Thymus (tissue), 14 donors: ENCODE measurements at places on chromosomes 5 and 9. TPM values are rescaled to one million over a fixed set of nuclear protein-coding genes. Genes with fewer than 3 reads are reported as not detected.

TCF7 gene
- 265 TPM for total RNA-seq

TRIM14 gene
- total RNA-seq: 12.7 TPM

WDR31 gene
- total RNA-seq: 0.76 TPM

KLHL3 gene
- 5.8 TPM for total RNA-seq

ACO1 gene
- total RNA-seq: 18.7 TPM

BNC2 gene
- total RNA-seq: 3.9 TPM

EGFLAM gene
- 24.0 TPM for total RNA-seq

PDE4D gene
- total RNA-seq: 30.3 TPM

B4GALT1 gene
- total RNA-seq: 6.9 TPM

NR4A3 gene
- total RNA-seq: 2.4 TPM

IL7R gene
- total RNA-seq: 167 TPM

DNA sequence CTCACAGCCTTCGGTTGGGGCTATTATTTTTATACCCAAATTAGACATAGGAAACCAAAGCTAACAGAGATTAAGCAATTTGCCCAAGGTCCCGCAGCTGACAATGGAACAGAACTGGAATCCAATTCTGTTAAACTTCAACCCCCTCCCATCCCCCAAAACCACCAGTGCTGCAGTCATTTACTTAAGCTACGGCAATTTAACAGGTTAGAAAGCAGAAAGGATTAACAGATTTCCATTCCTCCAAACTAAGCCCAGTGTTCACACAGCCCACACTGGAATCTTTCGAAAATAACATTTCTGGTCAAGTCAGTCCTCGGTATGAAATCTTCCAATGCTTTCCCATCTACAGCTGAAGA, 1023.1 kb upstream of the DMAC1 start:
- no peak for DNase-seq

DNA sequence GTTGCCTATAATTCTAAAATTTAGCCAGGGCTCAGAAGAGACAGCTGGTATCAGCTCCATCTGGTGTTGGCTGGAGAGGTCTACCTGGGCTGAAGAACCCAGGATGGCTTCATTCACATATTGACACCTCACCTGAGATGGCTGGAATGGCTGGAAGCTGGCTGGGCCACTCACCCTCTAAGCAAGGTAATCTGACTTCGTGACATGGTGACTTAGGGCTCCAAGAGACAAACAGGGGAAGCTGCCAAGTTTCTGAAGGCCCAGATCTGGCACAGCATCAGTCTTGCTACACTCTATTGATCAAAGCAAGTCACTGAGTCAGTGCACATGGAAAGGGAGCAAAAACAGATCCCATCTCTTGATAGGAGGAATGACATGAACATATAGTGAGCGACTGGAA, 102.3 kb downstream of the EPB41L4A start:
- no peak for DNase-seq

DNA sequence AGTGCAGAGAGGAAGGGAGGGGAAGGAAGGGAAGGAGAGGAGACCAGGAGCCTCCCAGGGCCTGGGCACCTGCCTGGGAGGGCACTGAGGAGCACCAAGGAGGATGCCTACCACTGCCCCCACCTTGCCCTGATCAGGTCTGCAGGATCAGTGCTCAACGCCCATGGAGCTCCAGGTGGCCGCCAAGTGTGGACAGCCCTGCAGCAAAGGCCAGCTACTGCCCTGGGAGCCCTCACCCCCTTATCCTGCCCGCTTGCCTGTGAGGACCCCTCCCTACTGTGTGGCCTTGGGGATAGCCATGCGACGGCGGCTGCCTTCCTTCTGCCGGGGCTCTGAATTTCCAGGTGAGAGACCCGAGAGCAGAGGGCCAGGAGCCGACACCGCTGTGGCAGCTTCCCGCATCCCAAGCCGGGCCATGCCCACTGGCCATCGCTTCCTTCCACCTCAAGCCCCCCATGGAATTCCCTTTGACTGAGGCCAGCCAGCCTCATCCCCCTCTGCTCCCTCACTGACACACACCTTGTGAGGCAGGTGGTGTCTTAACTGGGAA, 12.4 kb downstream of the ADAMTS2 start:
- DNase-seq: no peak

DNA sequence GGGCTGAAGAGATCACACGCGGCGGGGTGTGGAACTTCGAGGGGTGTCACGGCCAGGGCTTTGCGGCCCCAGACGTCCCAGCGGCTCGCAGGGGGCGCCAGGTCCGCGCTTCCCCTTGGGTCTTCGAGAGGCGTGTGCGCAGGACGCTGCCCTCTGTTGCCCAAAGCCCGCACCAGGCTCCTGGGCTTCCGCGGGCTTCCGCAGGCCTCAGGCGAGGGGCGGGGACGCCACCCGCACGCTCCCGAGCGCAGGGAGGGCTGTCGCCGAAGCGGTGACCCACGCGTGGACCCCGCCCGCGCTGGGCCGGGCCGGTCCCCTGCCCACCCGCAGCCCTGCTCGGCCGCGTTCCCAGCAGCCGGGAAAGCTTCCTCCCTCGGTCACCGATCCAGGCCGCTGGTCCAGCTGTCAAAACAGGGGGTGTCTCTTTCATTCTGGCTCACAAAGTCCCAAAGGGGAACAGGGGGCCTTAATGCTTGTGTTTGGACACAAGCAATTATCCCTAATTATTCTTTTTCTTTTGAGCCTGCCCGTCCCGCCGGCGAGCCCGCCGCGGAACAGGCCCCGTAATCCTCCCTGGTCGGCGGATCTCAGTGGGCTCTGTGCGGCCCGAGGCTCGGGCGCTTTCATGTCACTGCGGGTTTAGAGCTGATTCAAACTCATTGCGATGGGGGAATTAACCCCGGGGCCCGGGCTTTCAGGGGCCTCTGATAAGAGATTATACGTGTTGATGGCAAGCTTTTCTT, 60.6 kb downstream of the TMEM174 start:
- DNase-seq: no peak

- DNase-seq: no peak
Measured at GRCh38 chr5:3103262-3103811, 351.9 kb upstream of the IRX2 start.

GRCh38 chr9:131010482-131011273, 1.7 kb downstream of the LAMC3 start:
- DNase-seq: no peak

DNA sequence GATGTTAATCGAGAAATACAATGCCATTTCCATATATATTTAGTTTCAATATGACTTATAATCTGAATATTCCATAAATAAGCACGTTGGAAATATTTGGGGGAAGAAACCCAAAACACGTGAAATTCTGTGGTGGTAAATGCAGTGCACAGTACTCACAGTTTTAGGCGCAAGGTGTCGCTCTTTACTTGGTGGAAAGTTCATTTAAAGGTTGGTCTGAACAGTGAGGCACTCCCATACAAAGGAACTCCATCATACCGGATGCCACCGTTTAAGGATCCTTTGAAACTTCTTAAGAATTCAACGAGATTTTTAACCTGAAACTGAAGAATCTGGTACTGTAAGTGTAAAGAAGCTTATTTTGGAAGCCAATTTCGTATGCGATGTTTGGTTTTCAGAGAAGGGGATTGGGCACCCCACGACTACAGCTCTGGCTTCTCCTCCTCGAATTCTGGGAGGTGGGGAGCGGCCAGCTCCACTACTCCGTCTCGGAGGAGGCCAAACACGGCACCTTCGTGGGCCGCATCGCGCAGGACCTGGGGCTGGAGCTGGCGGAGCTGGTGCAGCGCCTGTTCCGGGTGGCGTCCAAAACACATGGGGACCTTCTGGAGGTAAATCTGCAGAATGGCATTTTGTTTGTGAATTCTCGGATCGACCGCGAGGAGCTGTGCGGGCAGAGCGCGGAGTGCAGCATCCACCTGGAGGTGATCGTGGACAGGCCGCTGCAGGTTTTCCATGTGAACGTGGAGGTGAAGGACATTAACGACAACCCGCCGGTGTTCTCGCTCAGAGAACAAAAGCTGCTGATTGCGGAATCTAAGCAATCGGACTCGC, at the start of gene PCDHA11:
PCDHA11 (plus strand) TSS at position 237 of the 834 bp plus-strand sequence; CDS start at position 384, 147 bp downstream.
- no peak for DNase-seq

GRCh38 chr5:54638106-54638505, 120.5 kb downstream of the SNX18 start:
- DNase-seq: no peak

GRCh38 chr5:119468286-119468685, 16.0 kb downstream of the HSD17B4 start:
- no peak for DNase-seq

DNA sequence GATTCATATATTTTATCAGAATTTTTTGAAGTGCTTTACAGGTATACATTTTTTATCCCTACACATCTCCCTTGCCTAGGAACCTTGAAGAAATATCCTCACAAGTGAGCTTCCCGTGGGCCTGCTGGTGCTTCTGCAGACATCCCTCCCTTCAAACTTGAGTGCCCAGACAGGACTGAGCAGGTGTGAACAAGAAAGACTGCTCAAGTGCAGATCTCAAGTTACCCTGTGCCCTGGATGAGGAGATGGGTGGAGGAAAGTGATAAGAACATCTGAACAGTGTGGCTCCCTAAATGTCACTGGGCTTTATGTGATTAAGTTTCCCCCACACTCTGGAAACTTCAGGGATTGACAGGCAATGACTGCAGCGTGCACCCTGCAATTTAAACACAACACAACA, 209.8 kb downstream of the TLE1 start:
- no peak for DNase-seq

DNA sequence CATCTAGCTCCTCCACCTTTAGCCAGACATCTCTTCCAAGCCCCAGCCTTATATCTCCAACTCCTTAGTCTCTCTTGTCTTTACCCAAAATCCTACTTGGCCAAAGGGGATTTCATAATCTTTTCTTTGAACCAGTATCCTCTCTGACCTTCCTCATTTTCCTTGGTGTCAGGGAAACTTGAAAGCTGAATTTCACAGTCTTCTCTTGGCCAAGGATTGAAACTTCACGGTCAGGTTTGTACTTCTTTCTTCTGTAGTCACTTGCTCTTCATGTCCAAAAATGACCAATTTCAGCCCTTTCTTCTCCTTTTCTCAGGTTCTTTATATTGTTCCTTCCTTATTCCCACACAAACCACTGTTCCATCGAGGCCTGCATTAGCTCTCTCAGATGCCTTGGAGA, 473.7 kb upstream of the KLF4 start:
- no peak for DNase-seq

DNA sequence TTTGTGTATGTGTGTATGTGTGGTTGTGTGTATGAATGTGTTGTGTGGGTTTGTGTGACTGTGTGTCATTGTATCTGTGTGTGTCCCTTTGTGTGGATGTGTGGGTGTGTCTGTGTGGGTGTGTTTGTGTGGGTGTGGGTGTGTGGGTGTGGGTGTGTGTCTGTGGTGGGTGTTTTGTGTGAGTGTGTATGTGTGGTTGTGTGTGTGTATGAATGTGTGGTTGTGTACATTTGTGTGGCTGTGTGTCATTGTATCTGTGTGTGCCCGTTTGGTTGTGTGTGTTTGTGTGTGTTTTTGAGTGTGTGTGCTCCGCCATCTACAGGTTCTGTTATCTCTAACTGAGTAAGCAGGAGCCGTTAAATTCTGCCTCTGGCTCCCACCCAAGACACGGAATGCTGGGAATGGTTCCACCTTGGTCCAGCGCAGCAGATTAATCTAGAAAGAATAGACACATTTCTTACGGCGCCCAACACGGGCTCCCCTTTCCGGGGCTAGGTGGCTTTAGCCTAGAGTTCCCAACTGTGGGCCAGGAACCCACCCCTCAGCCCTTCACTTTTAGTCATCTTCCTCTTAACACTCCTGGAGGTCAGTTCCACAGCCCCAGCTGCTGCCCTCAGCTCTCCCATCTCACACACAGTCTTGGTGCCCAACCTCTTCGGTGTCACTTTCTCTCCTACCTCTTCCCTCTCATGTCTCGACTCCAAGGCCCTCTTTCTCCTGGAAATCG, 197.1 kb downstream of the TTLL11 start:
- DNase-seq: no peak

GRCh38 chr9:70601000-70601951, 186.8 kb upstream of the KLF9 start:
- no peak for DNase-seq

GRCh38 chr5:168288349-168289245, 2.8 kb upstream of the WWC1 start:
- DNase-seq: no peak

DNA sequence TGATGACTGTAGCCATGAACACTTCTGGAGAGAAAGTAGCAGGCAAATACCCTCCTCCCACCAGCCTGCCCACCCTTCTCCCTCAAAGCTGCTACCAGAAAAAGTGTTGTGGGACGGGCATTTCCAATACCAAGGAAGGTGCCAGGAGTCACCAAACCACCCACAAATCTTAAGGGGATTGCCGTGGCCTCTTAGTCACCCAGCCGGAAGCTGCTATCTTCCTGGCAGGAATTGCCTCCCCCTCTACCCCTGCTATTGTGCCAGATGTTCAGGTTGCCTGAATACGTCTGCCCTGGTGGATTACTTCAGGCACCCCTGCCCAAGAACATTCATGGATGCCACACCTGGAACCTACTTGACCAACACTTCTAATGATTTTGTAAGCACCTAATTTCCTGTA, 156.1 kb downstream of the TTC39B start:
- no peak for DNase-seq

GRCh38 chr9:114184866-114185265, 29.5 kb downstream of the COL27A1 start:
- no peak for DNase-seq

- DNase-seq: no peak
Measured at GRCh38 chr9:89814340-89815040, 209.7 kb downstream of the GADD45G start.

DNA sequence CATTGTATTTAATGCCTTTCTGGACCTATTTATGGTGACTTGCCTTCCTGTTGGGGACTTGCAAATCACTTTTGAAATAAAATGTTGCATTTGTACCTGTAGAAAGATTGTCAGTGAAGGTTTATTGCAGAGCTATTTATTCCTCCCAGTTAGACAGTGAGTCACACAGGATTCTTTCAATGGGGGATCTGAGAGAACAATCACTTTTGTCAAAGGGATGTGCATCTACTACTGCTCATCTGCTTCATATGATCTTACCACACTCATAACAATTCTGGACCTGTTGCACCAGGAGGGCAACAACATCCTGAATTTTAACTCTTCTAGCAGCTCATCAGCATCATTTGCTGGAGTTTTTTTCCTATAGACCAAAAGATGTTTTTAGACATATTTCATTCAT, 66.8 kb downstream of the FBXL7 start:
- no peak for DNase-seq

- DNase-seq: no peak
Measured at GRCh38 chr5:95794070-95794516, 28.4 kb downstream of the GLRX start.

DNA sequence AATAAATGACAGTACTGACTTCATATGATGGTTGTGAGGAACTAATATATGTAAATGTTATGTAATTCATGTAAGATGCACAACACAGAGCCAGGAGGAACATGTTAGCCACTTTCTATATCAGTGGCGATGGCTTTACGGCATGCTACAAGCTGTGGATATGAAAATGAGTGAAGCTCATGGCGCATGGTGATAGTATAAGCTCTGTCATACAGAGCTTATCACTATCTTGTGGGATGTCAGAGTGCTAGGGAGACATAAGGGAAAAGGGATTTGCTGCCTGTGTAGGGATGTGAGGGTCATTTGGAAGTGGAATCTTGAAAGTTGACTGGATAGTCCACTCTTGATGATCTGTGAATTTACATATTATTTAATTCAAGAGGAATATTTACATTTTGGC, 13.6 kb downstream of the CPEB4 start:
- no peak for DNase-seq

GRCh38 chr9:87959916-87960581, 14.3 kb downstream of the CDK20 start:
- DNase-seq: no peak
